WTC11 (cell line): ENCODE measurements at places on chromosomes 11 and 22.

GRCh38 chr22:30877662-30878515 is 90.7 kb downstream of the MORC2 start:
- no peak for DNase-seq

GRCh38 chr11:106585061-106585460 is 433.2 kb downstream of the GUCY1A2 start:
- no peak for DNase-seq

GRCh38 chr22:23773483-23774113 is 949 bp downstream of the MMP11 start:
- DNase-seq: no peak

GRCh38 chr11:38971141-38971540 is 2373.1 kb upstream of the RAG2 start:
- DNase-seq: no peak

- DNase-seq: no peak
Observed at GRCh38 chr11:68812526-68812925, 29.2 kb downstream of the CPT1A start.

- no peak for DNase-seq
Observed at GRCh38 chr11:17280494-17281127, 4.1 kb downstream of the NUCB2 start.

- DNase-seq: no peak
Observed at GRCh38 chr11:101912823-101913284, 2.0 kb upstream of the CEP126 start.

DNA sequence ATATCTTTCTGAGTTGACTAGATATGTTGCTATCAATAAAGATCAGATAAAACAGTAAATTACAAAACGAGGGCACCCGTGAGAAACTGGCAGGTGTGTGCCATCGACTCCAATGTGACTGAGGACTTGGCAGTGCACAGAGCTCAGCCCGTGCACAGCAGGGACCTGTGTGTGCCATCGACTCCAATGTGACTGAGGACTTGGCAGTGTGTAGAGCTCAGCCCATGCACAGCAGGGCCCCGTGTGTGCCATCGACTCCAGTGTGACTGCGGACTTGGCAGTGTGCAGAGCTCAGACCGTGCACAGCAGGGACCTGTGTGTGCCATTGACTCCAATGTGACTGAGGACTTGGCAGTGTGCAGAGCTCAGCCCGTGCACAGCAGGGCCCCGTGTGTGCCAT is 347.2 kb upstream of the B3GAT1 start:
- DNase-seq: no peak

DNA sequence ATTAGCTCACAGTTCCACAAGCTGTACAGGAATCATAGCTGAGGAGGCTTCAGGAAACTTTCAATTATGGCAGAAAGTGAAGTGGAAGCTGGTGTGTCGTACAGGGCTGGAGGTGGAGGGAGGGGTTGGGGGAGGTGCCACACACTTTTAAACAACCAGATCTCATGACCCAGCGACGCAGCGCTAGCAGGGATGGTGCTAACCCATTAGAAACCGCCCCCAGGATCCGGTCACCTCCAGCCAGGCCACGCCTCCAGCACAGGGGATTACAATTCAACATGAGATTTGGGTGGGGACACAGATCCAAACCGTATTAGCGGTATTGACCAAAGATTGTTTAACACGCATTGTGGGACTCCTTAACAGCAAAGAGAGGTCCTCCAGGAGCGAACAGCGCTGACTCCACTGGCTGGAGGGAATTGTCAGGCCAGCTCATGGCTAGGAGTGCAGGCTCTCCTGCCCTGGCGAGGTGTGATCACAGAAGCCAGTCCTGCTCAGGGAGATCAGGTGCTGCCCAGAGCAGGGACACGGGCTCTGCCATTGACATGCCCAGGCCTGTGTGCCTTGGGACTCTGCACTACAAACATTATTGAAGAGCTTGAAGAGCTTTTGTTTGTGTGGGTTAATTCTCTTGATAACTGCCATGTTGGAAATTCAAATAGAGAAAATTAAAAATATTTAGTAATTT is 215.3 kb downstream of the TBC1D22A start:
- no peak for DNase-seq

DNA sequence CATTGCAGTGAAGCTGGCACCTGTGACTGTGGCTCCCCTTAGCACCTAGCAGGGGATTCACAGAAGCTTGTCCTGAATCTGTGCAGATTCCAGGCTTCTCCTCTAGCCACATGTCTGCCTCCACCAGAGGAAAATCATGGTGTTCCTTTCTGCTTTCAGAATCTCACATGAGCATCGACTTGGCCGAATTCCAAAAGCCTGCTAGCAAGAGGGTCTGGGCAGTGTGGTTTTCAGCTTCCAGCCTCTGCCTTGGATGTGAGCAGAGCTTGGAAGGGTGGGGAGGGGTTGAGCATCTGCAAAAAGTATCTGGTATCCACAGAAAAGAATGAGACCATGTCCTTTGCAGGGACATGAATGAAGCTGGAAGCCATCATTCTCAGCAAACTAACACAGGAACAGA is 911.1 kb downstream of the TBC1D22A start:
- no peak for DNase-seq

GRCh38 chr22:45960477-45961386 is 16.2 kb downstream of the WNT7B start:
- no peak for DNase-seq

DNA sequence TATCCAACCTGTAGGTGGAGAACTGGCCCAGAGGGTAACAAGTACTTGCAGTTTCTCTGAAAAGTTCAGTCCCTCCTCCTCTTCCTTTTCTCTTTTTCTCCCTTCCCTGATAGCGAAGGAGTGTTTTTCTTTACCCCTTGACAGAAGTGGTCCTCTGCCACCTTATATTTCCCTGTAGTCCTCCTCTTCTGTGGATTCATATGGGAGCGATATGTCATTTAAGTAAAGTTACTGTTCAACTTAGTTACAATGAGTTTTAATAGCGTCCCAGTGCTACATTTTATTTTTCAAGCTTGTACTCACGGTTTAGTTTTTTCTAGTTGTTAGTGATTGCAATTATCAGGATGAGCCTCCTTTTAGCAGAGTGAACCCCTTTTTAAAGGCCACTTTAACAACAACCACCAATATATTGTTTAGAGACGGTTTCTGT is 1.4 kb downstream of the PCF11 start:
- no peak for DNase-seq

- peak; percentile 56 for DNase-seq
Observed at GRCh38 chr11:2186669-2187279, 15.2 kb upstream of the TH start.

GRCh38 chr11:108858622-108859021 is 193.8 kb downstream of the DDX10 start:
- no peak for DNase-seq

DNA sequence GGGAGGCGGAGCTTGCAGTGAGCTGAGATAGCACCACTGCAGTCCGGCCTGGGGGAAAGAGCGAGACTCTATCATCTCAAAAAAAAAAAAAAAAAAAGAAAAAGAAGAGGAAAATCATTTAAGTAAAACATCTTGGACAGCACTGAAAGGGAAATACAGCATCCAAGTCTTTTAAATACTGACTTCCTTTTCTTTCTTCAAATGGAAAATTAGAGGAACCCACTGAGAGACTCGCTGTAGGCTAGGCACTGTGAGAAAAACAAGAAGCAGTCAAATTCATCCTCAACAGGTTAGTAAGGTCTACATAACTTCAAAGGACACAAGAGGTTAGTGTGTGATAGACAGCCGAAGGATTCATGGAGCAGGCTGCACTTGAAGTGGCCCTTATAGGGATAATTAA is 243.7 kb downstream of the BLID start:
- DNase-seq: no peak

- DNase-seq: no peak
Observed at GRCh38 chr11:80317612-80318011, 876.8 kb upstream of the TENM4 start.

- DNase-seq: peak; percentile 42
Observed at GRCh38 chr22:43848366-43849171, 13.7 kb downstream of the SULT4A1 start.

GRCh38 chr11:82883853-82884252 is 16.4 kb downstream of the PRCP start:
- DNase-seq: no peak

- DNase-seq: no peak
Observed at GRCh38 chr22:42792909-42793847, 63.9 kb downstream of the ARFGAP3 start.

DNA sequence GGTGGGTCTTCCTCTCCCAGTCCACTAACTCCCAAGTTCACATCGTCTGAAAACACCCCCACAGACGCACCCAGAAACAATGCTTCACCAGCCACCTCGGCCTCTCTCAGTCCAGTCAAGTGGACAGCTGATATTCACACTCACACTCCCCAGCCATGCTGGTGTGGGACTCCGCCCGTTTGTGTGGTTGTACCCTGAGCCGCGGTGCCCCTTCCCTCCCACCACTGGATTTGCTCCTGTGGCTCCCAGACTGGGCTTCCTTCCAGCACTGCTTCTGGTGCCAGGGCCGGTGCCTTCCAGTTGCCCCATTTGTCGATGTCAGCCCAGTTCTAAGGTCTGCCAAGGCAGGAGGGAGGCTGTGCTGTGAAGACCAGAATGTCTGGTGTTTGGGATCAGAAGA is 37.9 kb upstream of the PLET1 start:
- no peak for DNase-seq

DNA sequence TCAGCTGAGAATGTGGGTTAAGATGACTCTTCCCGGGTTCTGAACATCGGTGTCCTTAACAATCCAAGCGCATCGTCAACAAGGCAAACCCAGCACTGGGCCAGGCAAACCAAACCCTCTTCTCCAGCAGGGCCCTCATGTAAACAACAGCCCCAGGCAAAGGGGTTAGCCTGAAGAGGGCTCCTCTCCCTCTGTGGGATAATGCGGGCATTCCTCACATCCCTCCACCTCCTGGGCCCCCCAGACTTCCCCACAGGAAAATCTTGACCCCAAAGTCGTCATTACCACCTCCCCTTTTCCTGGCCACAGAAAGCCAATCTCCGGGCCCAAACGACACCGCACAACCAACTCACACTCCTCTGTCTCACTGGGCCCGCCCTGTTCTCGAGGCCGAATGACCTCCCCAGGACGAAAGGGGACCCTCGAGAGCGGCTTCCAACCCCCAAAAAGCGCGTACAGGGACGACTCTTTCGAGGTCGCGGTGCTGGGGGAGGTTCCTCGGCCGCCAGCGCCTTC is 566 bp downstream of the DDB1 start:
- DNase-seq: no peak

- no peak for DNase-seq
Observed at GRCh38 chr11:45254070-45254469, 32.1 kb downstream of the SYT13 start.

- no peak for DNase-seq
Observed at GRCh38 chr11:64124147-64124546, 41.8 kb downstream of the MACROD1 start.
